ENCODE measurements at places on chromosomes 11 and 22.

DNA sequence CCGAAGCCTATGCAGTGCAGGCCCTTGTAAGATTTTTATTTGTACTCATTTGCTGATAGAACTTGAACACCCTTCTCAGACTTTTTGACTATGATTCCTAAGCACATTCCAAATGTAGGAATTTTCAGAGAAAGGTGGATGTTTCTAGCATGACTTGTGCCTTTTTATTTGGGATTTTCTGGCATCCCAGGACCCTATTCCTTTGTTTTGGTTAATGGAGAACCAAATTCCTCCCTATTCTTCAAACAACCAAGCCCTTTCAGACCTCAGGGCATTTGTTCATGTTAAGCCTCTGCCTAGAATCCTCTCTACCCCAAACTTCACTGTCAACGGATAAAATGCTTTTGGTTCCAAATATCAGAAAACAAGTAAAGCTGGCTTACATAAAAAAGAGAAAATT lies 371.1 kb downstream of the DDX10 start:
- DNase-seq = no peak

- DNase-seq = no peak
These were observed 12.6 kb downstream of the UCP3 start for GRCh38 chr11:73996161-73996747.

GRCh38 chr22:39237318-39238100 lies 7.3 kb downstream of the PDGFB start:
- no peak for DNase-seq

DNA sequence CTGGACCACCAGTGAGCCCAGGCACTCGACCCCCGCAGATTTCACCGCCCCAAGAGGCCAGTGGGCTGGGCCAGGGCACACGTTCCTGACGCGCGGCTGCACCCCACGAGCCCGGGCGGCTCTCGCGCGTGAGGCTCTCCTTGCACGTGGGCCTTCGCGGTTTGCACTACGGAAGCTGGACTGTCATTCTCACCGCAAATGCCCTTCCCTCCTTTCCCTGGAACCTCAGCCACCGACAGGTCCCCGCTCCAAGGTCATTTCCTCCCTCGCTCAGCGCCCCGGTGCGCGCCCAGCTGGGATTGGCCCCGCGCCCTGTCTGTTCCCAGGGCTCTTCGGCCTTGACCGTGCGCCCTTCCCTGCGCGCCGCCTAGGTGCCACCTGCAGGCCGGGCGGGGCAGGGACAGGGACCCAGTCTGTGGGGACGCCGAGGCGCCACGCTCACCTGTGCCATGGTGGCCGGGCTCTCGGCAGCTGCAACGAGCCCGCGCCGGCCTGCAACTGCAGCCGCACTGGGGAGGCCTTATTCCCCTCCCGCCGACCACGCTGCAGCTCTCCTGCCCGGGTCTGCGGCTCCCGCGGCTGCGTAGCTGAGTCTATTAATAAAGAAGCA lies 2.1 kb upstream of the CPT1A start:
- DNase-seq = no peak

GRCh38 chr22:48227341-48228018 lies 1465.0 kb downstream of the TBC1D22A start:
- no peak for DNase-seq

DNA sequence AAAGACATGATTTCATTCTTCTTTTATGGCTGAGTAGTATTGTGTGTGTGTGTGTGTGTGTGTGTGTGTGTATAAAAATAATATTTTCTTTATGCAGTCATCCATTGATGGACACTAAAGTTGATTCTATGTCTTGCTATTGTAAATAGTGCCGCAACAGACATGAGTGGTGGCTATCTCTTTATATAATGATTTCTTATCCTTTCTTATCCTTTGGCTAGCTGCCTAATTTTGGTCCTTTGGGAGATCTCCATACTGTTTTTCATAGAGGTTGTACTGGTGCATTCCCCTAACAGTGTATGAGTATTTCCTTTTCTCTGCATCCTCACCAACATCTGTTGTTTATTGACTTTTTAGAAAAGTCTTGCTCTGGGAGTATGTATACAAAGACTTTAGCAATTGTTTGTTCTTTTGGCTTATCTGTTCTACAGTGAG lies 107.0 kb downstream of the STIM1 start:
- no peak for DNase-seq

DNA sequence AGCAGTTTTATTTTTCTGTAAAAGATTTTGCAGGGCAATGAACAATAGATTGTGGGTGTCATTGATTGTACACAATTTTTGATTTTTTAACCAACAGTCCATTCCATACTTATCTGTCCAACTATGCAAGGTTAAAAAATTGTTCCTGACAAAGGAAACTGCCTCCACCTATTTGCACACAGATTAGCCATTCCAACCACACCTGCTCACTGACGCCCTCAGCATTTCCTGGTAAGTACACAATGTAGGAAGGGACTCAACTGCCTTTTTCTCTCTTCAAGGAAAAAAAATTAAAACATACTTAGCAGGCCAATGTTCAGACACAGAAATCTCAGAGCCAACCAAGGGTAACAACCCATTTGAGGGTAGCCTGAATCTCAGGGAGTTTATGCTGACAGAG lies 4.3 kb upstream of the FUT4 start:
- DNase-seq = no peak

GRCh38 chr22:46881373-46882118 lies 119.1 kb downstream of the TBC1D22A start:
- no peak for DNase-seq

- DNase-seq = peak; percentile 12
These were observed 318.7 kb downstream of the BUD13 start for GRCh38 chr11:116454020-116454645.

DNA sequence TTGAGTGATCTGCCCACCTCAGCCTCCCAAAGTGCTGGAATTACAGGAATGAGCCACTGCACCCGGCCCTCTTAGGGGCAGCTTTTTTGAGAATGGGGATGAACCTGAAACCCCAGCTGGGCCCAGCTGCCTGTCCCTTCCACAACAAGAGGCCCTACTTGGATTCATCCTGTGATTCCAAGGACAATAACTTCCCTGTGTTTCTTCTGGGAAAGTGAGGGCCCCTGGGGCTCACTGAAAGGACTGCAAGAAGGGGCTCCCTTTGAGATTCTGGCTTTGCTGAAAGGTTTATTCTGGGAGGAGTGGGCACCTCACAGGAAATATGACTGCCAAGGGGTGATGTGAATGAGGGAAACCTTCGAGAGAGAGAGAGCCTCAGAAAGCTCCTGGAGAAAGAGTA lies 12.3 kb upstream of the GNAZ start:
- no peak for DNase-seq

- DNase-seq = no peak
These were observed 56.9 kb downstream of the PACS1 start for GRCh38 chr11:66126808-66127555.

GRCh38 chr11:102396708-102397563 lies 49.9 kb downstream of the BIRC2 start:
- no peak for DNase-seq

DNA sequence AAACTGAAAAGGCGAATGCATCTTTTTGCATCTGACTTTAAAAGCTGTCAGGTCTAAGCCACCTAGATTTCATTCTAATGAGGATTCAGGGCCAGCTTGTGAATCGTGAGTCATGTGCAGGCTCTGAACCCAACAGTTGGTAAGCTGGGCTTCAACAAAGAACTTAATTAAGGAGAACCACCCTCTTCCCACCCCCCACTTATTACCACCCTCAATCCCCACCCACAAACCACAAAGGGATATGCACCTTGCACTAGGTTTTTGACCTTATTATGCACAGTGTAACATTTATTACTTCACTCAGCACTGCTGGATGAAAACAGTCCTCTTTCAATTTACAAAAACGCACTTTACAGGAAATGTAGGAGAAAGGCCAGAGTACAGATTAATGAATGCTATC lies 94.1 kb upstream of the LIN7C start:
- no peak for DNase-seq

- DNase-seq = no peak
These were observed 40.0 kb downstream of the DCUN1D5 start for GRCh38 chr11:103051981-103052380.

GRCh38 chr11:82765466-82766034 lies 31.9 kb upstream of the FAM181B start:
- no peak for DNase-seq

DNA sequence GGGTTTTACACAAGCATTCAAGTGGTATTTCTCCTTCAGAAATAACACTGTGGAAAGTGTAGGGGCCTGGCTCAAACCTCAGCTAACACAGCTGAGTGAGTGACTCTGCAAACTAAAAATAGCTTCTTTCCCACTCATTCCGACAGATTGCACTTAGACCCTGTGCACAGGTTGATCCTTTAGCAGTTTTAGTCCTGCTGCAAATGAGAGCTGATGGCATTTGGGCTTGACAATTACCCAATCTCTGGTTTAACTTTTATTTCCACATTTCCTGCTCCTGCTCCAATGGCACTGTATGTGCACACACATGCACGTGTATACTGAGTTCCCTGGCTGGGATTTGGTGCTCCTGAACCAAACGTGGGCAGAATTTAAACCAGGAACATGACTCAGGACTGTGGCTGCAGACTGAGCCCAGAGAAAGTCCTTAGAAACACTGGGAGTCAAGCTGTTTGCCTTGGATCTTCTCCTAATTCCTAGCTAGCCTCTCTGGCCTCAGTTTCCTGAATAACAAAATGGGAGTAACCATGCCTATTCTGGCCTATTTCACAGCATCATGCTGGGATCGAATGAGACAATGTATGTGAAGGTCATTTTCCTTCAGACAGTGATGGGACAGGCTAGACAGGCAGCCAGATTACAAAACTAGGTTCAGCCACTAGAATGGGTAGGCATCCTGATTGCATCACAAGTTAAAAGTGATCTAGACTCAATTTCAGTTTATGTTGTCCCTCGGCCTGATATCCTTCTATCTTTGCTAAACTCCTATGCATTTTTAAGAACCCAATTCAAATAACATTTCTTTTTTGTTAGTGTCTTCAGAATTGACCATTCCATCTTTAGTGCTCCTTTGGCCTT lies 58.2 kb downstream of the SERGEF start:
- DNase-seq = no peak

DNA sequence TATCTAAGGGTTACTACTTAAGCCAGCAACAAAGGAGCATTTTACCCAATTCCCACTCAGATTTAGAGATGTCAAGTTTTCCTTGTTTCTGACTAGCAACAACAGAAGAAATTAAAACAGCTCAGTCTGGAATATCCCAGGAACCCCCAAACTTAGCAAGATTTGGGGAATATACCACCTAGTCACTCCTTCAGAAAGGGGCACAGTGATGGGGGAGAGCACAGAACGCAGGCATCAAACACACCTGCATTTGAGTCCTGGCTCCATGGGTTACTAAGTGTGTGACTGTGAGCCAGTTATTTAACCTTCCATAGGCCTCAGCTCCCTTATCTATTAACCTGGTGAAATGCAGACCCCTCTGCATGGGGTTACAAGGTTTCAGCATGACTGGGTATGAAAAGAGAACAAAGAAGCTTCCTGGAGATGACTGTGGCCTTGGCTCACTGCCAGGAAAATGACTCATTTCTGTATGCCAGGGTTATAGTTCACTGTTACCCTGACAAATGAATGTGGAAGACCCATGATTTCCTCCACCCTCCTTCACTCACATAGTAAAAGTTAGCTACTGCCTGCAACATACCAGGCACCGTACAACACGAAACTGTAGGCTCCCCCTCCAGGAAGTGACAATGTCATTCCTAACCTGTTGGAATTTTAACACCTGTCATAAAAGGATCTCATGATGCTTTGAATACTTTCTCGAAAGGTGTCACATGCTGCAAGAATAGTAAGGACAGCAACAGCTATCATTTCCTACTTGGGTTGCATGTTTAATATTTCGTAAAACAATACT lies 79.6 kb downstream of the ME3 start:
- peak; percentile 48 for DNase-seq

- no peak for DNase-seq
These were observed 337.9 kb downstream of the LRRC4C start for GRCh38 chr11:41121600-41121999.
